ENCODE measurements at places on chromosomes 1 and 21.

DNA sequence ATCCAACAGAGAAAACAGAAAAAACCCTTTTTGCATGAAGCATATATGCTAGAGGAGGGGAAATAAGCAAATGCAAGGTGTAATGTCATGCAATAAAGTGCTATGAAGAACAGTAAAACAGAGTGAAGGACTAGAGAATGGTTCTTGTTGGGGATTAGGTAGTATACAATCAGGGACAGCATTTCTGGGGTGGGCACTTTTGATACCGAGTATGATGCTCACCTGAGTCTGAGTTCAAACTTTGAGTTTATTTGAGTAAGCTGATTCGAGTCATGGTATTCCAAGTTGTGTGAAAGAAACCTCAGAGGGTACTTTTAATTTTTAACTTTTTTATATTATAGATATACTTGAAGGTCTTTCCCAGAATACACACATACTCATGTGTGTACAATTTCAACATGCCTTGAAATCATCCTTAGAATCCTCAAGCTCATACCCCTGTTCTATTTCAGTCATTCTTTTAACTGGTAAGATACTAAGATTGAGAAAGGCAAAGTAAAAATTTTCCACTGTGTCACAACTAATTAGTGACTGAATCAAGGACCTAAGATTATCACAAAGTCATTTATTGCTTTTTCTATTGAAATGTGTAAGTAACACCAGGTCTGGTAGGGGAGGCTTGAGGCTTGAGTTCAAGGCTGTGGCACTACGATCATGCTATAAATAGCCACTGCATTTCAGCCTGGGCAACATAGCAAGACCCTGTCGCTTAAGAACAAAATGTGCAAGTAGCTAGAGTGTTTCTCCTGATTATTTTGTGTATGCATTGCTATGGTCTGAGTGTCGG, 12.1 kb downstream of the LRRC8B start:
- no peak for DNase-seq

DNA sequence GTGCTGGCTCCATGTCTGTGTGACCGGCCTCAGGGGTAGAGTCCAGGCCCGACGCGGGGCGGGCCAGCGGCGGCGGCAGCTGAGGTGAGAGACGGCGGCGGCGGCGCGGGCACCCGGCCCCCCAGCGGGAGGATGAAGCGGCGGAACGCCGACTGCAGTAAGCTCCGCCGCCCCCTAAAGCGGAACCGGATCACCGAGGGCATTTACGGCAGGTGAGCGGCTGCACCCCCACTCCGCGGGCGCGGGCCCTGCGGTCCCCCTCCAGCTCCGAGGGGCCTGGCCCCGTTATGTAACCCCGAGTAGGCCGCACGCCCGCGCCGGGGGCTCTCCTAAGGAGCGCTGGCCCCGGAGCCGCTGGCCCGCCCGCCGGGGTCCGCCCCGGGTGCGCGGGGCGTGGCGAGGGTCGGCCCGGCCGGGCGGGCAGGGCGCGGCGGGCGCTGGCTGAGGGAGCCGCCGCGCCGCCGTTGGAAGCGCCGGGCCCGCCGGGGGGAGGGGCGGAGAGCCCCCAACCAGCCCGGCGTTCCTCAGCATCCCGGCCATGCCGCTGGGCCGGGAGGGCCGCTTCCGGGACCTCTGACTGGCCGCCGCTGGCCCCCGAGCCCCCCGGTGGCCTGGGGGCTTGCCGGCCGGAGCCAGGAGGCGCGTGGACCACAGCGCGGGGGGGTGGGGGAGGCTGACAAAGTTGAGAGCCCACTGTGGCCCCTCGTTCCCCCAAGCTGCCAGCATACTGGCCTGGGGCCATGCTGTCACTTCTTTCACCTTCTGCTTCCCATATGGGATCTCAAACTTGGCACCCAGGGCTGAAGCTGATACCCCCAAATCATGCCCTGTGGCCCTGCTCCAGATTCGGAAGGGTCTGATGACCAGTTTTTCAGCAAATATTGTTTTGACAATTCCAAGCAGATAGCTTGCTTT, 527 bp downstream of the MACO1 start:
- DNase-seq, result no peak

DNA sequence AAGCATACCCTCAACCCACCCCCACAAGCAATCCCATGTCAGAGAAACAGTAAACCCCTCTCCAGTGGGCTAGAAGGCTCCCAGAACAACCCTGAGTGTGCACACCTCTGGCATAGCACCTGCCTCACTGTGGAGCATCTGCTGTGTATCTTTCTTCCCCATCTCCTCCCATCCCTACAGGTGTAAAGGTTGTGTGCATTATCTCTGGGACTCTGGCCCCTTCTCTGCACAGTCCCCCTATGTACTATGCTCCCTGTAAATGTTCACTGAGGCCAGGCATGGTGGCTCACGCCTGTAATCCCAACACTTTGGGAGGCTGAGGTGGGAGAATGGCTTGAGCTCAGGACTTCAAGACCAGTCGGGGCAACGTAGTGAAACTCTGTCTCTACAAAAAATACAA, 700 bp upstream of the CACNA1S start:
- no peak for DNase-seq

DNA sequence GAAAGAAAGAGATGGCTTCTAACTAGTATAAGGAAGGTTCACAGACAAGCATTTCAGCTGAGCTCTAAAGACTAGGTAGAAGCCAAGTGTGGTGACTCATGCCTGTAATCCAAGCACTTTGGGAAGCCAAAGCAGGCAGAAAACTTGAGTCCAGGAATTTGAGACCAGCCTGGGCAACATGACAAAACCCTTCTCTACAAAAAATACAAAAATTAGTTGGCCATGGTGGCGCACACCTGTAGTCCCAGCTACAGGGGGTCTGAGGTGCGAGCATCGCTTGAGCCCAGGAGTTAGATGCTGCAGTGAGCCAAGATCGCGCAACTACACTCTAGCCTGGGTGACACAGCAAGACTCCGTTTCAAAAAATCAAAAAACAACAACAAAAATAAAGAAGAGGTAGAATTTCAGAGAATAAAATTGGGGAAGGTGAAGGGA, 27.8 kb downstream of the FBXO42 start:
- DNase-seq, result no peak

- DNase-seq, result no peak
These were observed 81.5 kb upstream of the DPYD start for GRCh38 chr1:98002288-98002687.

DNA sequence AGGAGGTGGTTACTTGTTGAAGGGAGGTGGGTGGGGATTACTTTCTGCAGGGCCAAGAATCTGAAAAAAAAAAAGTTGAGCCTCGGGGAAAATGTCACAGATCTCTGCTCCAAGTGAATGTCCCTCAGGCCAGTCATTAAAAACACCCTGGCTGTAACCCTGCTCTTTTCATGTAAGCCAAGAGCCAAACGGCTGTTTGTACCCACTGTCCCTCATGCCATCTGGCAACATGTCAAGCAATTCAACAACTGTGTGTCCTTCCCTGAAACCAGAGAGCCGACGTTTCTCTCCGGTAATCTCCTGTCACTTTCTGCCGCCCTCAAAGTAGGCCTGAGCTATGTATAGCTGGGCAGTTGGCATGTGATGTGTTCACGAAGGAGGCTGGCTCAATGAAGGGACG, 14.7 kb downstream of the CASQ2 start:
- no peak for DNase-seq

All from esophagus squamous epithelium (tissue), 5 donors.